ENCODE measurements at places on chromosomes 13 and 19.

- DNase-seq = no peak
Observed at GRCh38 chr19:53182202-53182601, 11.0 kb downstream of the ZNF665 start.

DNA sequence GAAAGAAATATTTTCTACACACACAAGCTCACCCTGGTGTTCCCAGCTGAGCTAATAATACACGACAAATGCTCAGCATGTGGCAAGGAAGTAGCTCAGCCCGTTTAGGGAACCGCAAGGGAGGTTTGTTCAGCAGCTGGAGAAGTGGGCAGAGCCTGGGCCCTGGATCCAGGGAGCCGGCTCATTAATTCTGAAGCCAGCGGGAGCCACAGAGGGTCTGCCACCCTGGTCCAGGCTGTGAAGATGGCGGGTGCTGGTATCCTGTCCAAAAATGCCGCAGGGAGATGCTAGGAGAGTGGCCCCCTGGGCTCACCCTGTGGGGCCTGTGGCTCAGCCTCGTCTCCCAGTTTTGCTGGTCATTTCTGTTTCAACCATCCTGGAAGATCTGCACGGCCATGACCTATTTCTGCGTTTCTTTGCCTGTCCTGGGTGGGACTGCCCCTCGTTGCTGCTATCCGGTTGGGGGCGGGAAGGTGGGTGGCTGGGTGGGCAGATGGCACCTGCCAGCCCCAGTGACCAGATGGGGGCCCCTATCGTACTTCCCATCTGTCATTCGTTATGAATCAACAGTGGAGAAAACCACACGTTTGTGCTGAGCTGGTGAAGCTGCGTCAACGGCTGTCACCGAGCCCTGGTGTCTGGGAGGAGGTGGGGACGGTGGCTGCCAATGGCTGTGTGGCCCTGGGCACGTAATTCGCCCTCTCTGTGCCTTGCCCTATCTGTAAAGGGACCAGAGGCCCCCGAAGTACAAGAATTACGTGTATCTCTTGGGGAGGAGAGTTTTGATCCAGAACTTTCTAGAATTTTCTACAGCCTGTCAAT lies 2.7 kb upstream of the GNA15 start:
- DNase-seq = peak; percentile 82

DNA sequence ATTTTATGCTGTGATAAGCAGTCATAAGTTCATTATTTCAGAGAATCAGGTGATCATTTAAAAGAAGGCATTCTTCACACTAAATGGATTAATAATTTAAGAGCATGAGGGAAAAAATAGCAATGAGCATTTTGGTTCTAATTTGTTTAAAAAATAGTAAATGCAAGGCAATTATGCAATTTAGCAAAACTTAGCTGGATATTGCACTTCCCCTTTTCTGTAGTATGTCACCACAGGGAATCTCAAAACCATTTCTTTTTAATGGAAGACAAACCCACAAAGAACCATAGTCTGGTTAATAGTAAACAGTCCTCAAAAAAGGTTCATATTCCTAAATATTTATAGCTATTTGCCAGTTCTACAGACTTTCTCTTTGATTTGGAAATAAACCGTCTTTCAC lies 30.2 kb downstream of the COG6 start:
- DNase-seq = no peak

DNA sequence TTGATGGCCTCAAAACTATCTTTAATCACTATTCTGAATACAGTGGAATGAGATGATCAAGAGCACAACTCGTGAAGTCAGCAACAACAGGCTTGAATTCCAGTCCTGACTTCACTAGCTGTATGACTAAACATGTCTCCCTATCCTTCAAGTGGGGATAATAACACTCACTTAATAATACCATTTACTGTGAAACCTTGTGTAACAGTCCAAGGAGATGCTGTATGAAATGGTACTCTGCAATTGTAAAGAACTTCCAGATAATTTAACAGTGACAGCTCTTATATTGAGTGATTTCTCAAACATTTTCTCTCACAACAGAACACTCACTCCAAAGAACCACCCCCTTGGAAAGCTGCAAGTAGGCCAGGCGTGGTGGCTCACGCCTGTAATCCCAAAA lies 823.1 kb downstream of the DIAPH3 start:
- no peak for DNase-seq

- DNase-seq = peak; percentile 9
Observed at GRCh38 chr19:55703790-55704215, 28.8 kb downstream of the EPN1 start.

- DNase-seq = peak; percentile 37
Observed at GRCh38 chr13:65606622-65607021, 1623.5 kb downstream of the PCDH9 start.

- DNase-seq = peak; percentile 37
Observed at GRCh38 chr19:47239610-47240296, 8.8 kb upstream of the BBC3 start.

GRCh38 chr19:58326501-58326913 lies 287 bp upstream of the ZSCAN22 start:
- DNase-seq = no peak

GRCh38 chr13:62292714-62293480 lies 877.2 kb upstream of the PCDH20 start:
- no peak for DNase-seq

GRCh38 chr13:110411688-110412059 lies 104.6 kb downstream of the COL4A2 start:
- no peak for DNase-seq

DNA sequence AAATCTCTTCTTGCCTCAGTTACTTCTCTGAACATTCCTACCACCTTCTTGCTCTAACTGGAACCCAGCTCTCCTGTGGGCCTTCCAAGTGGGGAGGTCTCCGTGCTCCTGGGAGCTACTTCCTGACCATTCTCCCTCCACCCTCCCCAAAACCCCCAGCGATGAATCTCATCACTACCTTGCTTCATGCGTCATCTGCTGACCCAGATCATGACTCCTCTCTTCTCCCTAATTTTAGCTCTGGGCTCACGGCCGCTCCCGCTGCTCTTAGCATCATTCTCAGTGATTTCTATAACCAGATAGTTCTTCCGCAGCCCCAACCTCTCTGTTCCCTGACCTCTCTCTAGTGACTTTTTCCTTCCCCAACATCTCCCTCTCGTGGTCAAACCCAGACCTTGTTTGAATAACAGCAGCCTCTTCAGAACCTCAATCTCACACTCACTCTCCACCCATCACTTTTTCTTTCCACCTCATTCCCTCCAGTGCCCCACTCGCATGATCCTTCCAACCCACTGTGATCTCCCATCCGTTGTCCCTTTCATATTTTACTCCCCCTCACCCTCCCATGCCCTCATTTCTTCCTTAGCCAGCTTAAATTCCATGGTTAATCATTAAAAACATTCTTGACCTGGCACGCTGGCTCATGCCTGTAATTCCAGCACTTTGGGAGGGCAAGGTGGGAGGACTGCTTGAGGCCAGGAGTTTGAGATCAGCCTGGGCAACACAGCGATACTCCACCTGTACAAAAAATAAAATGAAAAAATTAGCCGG lies 21.8 kb downstream of the MRPS12 start:
- DNase-seq = no peak

- DNase-seq = no peak
Observed at GRCh38 chr13:88675347-88675996, 1004.3 kb downstream of the SLITRK5 start.

- no peak for DNase-seq
Observed at GRCh38 chr19:57317503-57317902, 2.8 kb upstream of the ZNF543 start.

GRCh38 chr19:1076951-1077350 lies 10.0 kb downstream of the ARHGAP45 start:
- no peak for DNase-seq

DNA sequence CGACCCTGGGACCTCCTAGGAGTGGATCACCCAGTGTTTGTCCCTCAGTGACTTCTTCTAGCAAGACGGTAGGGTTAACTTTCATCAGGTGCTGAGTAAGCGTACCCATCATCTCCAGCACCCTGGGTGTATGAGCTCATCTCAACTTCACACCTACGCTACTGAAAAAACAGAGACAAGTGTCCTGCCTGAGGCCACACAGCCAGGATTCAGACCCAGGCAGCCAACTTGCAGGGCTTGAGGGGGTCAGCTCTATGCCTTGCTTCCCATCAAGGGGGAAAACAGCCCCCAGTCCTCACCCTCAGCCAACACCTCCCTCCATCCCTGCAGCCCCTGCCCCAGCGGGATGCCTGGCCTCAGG lies 4.6 kb downstream of the TLE2 start:
- DNase-seq = no peak

GRCh38 chr13:75479102-75479740 lies 2.7 kb downstream of the TBC1D4 start:
- no peak for DNase-seq

- peak; percentile 62 for DNase-seq
Observed at GRCh38 chr13:73754727-73755292, 379.4 kb downstream of the KLF12 start.

GRCh38 chr19:31378404-31378803 lies 29.2 kb upstream of the TSHZ3 start:
- DNase-seq = peak; percentile 95

DNA sequence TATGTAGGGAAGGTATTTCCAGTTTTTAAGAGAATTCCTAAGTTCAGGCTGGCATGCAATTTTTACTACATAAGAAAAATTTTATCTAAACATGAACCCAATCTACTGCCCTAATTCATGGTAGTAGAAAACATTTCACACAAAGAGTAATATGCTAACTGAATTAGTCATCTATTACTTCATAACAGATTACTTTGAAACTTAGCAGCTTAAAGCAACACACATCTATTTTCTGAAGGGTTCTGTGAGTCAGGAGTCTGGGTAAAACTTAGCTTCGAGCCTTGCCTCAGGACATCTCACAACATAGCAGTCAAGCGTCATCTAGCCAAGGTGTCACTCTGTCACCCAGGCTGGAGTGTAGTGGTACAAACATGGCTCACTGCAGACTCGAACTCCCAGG lies 537.5 kb downstream of the DCT start:
- no peak for DNase-seq

GRCh38 chr19:570937-571565 lies 1.3 kb upstream of the BSG start:
- no peak for DNase-seq

All from AG10803 (cell line).